ENCODE measurements at places on chromosomes 11 and 22. TPM values are rescaled to one million over a fixed set of nuclear protein-coding genes. Genes with fewer than 3 reads are reported as not detected.

MMP12 gene
- total RNA-seq: not detected

GUCY1A2 gene
- 0.16 TPM for total RNA-seq

CDC42BPG gene
- 10.1 TPM for total RNA-seq

LDHAL6A gene
- not detected for total RNA-seq

PRG3 gene
- not detected for total RNA-seq

OR10W1 gene
- total RNA-seq: not detected

ARHGEF12 gene
- total RNA-seq: 52.6 TPM

MADD gene
- 22.1 TPM for total RNA-seq

WT1 gene
- 13.4 TPM for total RNA-seq

C11orf58 gene
- 68.1 TPM for total RNA-seq

CCDC87 gene
- total RNA-seq: 0.76 TPM

PTPRCAP gene
- 1.8 TPM for total RNA-seq

DDTL gene
- total RNA-seq: 0.65 TPM

OR4S2 gene
- not detected for total RNA-seq

MN1 gene
- total RNA-seq: 4.2 TPM

SLC35C1 gene
- total RNA-seq: 28.2 TPM

MAPK8IP1 gene
- total RNA-seq: 13.9 TPM

IGF2 gene
- 24.9 TPM for total RNA-seq

IRF7 gene
- total RNA-seq: 35.4 TPM

TRPC6 gene
- total RNA-seq: under 0.01 TPM

NTM gene
- 48.8 TPM for total RNA-seq

ACP2 gene
- 56.3 TPM for total RNA-seq
